ENCODE measurements at places on chromosomes 3 and 15.

GRCh38 chr3:149763565-149764195, 11.4 kb upstream of the COMMD2 start:
- DNase-seq, result peak; percentile 12

DNA sequence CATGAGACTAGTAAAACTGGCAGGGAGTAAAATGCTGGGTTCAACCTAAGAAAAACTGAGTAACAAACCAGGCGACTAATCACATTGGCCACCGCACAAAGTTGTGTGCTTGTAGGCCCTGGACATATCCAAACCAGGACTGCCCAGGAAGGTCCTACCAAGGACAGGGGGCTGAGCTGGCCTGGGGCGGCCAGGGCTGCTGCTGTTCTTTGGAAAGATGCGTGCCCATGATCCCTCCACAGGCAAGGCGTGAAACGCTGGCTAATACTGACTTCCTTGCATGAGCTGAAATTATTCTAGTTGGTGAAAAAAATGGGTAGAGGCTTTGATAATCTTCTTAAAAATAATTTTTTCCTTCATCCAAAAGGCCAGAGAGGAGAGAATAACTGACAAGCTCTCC, 56.9 kb upstream of the ADCY5 start:
- DNase-seq, result no peak

DNA sequence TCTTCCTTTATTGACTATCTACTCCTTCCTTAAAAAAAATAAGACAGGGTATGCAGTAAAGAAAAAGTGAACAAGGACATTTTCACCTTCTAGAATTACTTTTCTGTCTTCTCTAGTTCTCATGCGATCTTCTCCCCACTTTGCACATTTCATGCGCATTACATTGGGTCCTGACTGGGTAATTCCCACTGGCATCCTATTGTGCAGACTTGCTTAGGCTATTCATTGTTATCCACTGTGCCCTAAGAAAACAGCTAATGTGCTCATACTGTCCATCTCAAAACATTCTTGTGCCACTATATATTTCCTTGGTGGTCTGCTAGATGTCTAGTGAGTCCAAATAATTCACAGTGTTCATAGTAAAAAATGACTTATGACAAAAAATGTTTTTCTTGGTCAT, 447.4 kb upstream of the ROBO1 start:
- no peak for DNase-seq

DNA sequence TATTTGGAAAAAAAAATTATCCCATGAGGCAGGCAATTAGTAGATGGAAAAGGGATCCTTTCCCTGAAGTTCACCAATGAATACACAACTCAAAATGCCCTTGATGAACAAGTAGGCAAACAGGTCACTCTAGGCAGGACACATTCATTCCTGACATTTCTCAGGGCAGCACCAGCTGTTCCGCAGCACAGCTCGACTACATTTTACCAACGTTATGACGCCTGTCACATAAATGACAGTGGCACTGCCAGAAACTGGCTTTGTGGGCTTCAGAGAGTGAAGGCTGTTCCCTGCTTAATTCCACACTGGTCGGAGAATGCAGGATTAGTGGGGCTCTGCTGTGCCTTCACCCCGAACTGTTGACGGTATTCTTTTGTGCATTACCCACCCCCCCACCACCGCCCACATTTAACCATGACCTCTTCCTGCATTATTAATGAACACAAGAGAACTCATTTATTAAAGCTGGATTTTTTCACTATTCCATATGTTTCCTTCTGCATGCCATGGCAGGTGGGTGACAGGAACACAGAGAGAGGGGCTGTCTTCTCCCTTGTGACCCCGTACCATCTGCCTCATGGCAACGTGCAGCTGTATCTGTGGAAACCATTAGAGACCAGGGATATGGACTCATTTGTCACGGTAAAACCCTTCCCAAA, 197.6 kb downstream of the PDZRN3 start:
- DNase-seq, result no peak

DNA sequence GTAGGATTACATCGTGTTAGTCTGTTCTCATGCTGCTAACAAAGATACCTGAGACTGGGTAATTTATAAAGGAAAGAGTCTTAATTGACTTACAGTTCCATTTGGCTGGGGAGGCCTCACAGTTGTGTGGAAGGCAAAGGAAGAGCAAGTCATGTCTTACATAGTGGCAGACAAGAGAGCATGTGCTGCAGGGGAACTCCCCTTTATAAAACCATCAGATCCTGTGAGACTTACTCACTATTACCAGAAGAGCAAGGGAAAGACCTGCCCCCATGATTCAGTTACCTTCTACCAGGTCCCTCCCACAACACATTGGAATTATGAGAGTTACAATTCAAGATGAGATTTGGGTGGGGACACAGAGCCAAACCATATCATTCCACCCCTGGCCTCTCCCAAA, 3.4 kb downstream of the SLC25A26 start:
- no peak for DNase-seq

- no peak for DNase-seq
Observed at GRCh38 chr3:165462636-165463334, 266.6 kb upstream of the SLITRK3 start.

GRCh38 chr15:31314380-31314779, 12.3 kb upstream of the KLF13 start:
- no peak for DNase-seq

GRCh38 chr15:69760890-69761568, 308.4 kb downstream of the RPLP1 start:
- peak; percentile 92 for DNase-seq
